ENCODE measurements at places on chromosomes 2 and 18.
A peak's percentile ranks its signal among the peaks of the same experiment; 100 is the strongest.

- no peak for DNase-seq
These were observed 63.5 kb downstream of the HDAC4 start for GRCh38 chr2:239337122-239337876.

DNA sequence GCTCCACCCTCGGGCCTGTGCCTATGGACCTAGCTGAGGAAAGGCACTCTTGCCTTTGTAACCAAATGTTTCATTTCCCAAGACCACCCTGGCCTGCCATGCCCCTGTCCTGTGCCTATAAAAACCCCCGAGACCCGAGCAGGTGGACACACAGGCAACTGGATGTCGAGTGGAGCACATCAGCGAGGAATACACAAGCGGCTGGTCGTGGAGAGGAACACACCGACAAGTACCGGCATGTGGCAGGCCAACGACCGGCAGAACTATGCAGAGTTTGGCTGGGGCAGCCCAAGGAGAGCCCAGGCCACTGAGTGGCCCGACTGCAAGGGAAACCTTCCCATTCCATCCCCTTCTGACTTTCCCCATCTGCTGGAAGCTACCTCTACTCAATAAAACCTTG lies 1963.8 kb upstream of the CELF4 start:
- DNase-seq = no peak

- no peak for DNase-seq
These were observed 60.4 kb upstream of the CDKL4 start for GRCh38 chr2:39304200-39304599.

GRCh38 chr2:120771111-120771780 lies 35.6 kb downstream of the GLI2 start:
- DNase-seq = no peak

GRCh38 chr2:216194561-216194960 lies 85.4 kb downstream of the XRCC5 start:
- no peak for DNase-seq

DNA sequence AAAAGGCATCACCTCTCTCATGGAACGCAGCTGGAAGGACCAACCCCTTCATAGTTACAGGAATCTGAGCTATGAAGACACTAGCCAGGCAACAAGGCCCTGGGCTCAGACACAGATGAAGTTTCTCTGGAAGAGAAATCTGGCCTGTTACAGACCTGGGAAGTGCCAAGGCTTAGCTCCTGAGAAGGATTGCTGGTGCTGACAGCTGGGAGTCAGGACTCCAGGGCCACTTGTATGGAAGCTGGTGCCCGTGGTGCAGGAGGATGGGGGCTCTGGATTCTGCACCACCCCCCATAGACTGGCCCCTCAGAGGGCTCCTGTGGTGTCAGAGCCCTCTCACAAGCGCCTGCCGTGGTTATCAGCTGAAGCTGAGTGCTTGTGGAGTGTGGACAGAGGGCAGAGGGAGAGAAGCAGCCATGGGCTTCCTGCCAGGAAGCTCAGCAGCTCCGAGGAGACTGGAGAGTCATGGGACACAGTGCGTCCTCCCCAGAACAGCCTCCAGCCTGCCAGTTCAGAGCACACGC lies 87.3 kb upstream of the LCLAT1 start:
- DNase-seq = no peak

- peak; percentile 30 for DNase-seq
These were observed 412 bp downstream of the OSBPL1A start for GRCh38 chr18:24397131-24397693.
